ENCODE measurements at places on chromosomes 2 and 18.

GRCh38 chr2:239249776-239250175 is 151.0 kb downstream of the HDAC4 start:
- peak overlapping the region; percentile 68 for H3K27ac ChIP-seq
- no peaks in the 10 kb centered on the region for H3K36me3 ChIP-seq
- peaks cover 4% of the 10 kb centered on the region for H3K4me1 ChIP-seq

GRCh38 chr18:70234667-70235459 is 29.4 kb upstream of the RTTN start:
- peak; percentile 92 for DNase-seq
- H3K27ac ChIP-seq, result no peak overlapping the region
- no peaks in the 10 kb centered on the region for H3K36me3 ChIP-seq
- H3K4me1 ChIP-seq, result no peaks in the 10 kb centered on the region
- no peak overlapping the region for H3K4me3 ChIP-seq

GRCh38 chr2:209388446-209389037 is 35.3 kb upstream of the MAP2 start:
- no peak overlapping the region for H3K27ac ChIP-seq
- H3K36me3 ChIP-seq, result no peaks in the 10 kb centered on the region
- H3K4me1 ChIP-seq, result peaks cover 8% of the 10 kb centered on the region
- no peaks in the 10 kb centered on the region for H3K27me3 ChIP-seq
- DNase-seq, result no peak

DNA sequence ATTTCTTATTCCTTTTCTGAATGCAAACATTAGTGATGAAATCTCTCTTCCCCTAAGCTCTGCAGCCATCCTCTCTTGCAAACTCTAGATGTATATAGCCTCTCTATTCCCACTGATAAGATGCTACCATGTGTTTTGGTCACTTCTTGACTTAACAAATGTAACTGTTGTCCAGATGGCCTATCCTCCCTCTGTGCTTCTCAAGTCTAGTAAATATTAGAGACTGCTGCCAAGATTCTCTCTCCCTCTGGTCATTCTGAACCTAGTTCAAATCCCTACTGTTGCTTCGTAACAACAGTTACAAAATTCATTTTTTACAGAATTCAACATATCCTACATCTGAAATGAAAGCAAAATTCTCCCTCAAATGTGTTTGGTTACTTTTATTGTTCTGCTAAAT is 156.6 kb downstream of the TXNL1 start:
- H3K4me1 ChIP-seq, result no peaks in the 10 kb centered on the region
- DNase-seq, result no peak

- H3K4me3 ChIP-seq, result no peak overlapping the region
- DNase-seq, result peak; percentile 100
- H3K36me3 ChIP-seq, result no peaks in the 10 kb centered on the region
- H3K27ac ChIP-seq, result peak overlapping the region; percentile 95
Measured at GRCh38 chr18:45802814-45803492, 22.5 kb upstream of the SIGLEC15 start.
